Activated naive CD4-positive, alpha-beta T cell treated with anti-CD3 and anti-CD28 coated beads for 36 hours (primary cell): ENCODE measurements at places on chromosomes 2 and 18.

GRCh38 chr2:24635181-24635580, 144.1 kb downstream of the NCOA1 start:
- DNase-seq: no peak

DNA sequence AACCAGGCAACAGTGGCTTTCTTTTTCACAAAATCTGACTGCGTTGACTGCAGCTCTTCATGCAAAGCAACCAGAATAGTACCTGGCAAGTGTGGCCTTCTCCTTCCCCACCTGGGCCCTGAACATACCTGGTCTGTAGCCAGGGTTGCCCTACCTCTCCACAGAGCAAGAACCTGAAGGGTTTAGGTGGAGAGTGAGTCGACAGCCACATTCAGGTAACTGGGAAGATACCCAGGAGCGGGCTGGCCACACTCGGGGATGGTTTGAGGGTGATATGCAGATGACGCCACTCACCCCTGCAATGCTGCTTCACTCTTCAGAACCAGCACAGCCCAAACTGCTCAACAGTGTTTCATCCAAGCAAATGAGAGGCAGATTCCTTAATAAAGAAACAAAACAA, 117.3 kb downstream of the TTC32 start:
- no peak for DNase-seq

DNA sequence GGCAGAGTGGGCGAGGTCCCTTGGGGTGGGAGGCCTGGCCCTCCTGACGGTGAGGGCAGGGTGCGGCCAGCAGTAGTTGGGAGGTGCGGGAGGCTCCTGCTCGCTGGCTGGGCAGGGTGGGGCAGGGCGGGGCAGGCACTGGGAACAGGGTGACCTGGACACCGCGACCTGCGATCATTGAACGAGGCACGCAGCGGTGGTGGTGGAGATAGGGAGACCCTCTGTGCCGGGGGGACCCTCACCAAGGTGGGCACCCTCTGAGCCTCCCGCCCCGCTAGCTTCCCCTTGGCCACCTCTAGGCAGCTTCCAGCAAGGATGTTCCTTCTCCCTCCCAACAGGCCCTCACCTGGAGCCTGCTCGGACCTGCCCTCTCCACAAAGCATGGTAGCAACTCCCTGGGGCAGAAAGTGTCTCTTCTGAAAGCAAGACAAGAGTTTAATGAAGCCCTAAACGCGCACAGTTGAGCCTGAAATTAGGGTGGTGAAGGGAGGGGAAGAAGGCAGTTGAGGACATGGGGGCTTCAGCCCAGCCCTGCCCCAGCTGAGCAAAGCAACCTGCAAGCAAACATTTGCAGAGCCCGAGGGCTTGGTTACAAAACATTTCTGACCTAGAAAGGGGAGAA, 15.4 kb upstream of the FOSL2 start:
- no peak for DNase-seq

- no peak for DNase-seq
Observed at GRCh38 chr2:232513353-232513752, 6.8 kb upstream of the PRSS56 start.

DNA sequence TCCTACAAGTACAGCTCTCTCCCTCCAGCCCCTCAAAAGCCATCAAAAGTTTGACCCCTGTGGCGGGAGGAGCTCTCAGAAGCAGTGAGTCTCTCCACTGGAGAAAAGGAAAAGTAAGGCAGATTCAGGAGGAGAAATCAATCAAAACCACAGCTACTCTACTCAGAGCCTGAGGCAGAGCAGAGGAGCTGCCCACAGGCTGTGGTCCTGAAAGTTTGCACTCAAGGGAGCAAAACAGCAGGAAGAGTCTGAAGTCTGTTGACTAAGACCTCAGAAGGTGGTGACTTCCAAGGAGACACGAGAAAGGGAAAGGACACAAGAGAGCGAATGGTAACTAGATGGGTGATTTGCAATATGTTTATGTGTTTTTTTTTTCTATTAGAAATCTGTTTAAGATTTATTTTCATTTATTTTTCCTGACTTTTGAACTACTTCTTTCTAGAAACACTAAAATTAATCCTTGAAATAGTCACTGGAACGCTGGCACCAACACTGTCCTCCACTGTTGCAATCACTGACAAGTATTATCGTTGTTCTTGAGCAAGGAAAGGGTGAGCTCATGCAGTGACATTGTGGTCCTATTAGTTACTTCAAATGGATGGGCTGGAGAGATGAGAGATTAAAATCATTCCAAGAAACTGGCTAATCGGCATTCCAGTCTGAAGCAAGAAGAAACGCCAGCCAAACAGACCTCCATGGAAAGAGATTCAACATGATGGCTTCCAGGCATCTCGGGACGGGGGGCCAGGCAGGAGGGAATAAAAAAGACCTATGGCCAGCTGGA, 35.8 kb downstream of the PID1 start:
- no peak for DNase-seq

DNA sequence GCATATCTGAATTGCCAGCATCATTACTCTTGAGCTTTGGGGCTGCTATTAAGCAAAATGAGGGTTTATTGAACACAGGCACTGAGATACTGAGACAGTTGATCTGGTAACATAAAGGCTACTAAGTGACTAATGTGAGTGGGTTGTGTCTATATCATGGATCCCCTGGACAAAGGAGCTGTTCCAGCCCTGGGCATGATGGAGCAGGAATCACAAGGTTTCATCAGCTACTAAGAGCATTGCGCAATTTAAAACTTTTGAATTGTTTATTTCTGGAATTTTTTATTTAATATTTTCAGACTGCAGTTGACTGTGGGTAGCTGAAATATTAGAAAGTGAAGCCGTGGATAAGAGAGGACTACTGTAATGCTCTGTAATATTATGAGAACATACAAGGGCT, 73.5 kb downstream of the MGAT5 start:
- no peak for DNase-seq
